T-cell (primary cell): ENCODE measurements at places on chromosomes 4 and X.

- DNase-seq = no peak
These were observed 8.2 kb downstream of the SLC38A5 start for GRCh38 chrX:48461830-48462229.

DNA sequence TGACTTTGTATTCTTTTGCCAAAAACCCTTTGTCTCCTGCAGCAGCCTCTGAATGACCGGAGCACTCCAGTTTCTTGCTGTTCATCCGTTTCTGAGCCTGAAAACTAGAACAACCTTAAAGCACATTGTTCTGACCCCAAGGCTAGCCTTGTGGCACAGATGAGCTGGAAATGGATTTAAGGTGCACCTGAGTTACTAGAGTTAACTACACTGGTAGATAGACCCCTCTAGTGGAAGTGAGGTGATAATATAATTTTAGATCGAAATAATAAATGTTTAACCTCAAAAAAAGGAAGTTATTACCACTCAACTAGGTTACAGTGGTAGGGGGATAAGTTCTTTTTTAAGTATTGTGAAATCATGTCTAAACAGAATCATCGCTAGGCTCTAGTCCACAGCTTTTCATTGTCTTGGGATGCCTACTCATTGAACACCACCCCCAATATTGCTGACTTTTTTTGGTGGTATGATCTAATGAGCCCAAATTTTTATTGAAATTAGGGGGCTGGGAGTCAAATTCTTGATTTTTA is 2.7 kb downstream of the PLS3 start:
- DNase-seq = no peak

DNA sequence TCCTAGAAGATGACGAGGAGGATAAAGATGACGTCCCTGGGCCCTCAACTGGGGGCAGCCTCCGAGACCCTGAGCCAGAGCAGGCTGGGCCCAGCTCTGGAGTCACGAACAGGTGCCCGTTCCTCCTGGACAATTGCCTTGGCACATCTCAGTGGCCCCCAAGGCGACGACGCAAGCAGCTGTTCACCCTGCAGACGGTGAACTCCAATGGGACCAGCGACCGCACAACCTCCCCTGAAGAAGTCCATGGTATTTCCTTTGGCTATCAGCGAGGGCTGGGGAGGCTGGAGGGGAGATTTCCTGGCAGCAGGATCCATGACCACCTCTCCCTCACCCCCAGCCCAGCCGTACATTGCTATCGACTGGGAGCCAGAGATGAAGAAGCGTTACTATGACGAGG is 11.9 kb downstream of the USP11 start:
- DNase-seq = no peak

DNA sequence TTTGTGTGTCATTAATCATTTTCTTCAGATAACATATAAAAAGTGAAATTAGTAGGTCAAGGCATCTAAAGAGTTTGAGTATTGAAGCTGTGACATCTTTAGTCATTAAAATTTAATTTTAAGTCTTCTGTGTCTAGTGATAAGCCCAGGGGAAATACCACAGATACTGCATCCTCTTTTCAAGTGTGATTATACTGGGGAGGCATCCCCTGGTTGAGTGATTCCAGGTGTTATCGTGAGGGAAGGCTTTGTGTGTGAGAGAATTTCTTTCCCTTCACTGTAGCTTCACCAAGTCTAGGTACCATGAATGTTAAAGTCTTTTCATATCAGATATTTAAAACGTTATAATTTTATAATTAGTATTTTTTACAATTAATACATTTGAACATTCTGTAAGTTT is 193.4 kb downstream of the FRAS1 start:
- no peak for DNase-seq

- no peak for DNase-seq
These were observed 72.0 kb downstream of the TSPAN5 start for GRCh38 chr4:98586291-98586961.

GRCh38 chrX:131729295-131729694 is 185.4 kb downstream of the OR13H1 start:
- no peak for DNase-seq

DNA sequence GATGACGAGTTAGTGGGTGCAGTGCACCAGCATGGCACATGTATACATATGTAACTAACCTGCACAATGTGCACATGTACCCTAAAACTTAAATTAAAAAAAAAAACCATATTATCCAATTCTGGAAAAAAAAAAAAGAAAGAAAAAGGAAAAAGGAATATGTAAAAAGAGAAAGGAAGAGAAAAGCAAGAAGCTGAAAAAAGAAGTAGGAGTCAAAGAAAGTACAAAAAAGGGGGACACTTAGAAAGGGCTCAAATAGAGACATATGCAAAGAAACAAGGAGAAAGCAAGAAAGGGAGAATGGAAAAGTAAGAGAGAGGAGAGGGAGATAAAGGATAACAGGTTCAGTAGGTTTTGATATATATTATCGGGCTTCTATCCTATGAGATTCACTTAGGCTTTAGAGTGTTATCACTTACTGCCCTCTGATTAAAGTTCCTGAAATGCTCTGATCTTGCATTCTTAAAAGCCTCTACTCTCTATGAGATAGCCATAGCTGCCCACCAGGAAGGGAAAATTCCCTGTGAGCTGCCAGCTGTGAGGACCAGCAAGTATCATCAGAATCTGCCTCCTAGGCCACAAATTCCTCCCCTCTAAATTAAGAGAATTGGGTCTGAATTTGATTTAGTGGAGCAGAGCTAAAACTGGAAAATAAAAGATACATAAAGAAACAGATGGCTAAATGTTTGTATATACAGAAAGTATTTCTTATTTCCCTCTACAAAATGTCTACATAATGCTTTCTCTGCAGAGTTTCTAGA is 95.2 kb downstream of the AMMECR1 start:
- no peak for DNase-seq

DNA sequence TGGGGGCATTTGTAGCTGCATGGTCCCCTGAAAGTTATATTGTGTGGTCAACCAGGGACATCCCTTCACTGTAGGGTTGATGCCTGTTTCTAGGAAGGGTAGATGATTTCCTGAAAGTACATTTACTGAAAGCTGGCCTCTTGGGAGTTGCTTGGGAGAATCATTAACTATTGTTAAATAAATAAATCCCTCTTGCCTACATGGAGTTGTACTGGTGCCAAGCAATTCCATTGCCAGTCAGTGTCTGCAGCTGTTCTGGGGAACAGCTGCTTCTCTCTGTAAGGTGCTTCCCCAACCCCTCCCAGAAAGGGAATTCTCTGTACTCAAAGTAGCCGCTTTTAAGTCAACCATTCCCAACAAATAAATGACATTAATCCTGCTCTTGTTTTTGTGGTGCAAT is 51.1 kb downstream of the C4orf51 start:
- DNase-seq = no peak

DNA sequence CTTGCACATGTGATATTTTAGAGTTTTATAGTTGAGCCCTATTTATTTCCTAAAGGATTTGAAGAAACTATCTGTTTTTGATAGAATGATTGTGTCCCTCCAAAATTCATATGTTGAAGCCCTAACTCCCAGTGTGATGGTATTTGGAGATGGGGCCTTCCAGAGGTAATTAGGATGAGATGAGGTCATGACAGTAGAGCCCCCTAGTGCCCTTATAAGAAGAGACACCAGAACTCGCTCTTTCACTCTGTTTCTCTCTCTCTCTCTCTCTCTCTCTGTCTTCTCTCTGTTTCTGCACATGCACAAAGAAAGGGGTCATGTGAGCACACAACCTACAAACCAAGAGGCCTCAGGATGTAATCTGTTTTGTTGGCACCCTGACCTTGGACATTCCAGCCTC is 921.9 kb upstream of the DIAPH2 start:
- DNase-seq = no peak

- no peak for DNase-seq
These were observed 116.3 kb upstream of the NALF2 start for GRCh38 chrX:69387567-69388487.

GRCh38 chr4:6826781-6827508 is 44.4 kb downstream of the KIAA0232 start:
- DNase-seq = no peak

GRCh38 chr4:34950926-34951325 is 1293.4 kb downstream of the ARAP2 start:
- DNase-seq = no peak

- no peak for DNase-seq
These were observed 37.6 kb downstream of the IDS start for GRCh38 chrX:149467461-149467860.
